ENCODE measurements at places on chromosomes 5 and 9. TPM values are rescaled to one million over a fixed set of nuclear protein-coding genes. Genes with fewer than 3 reads are reported as not detected.
A peak's percentile ranks its signal among the peaks of the same experiment; 100 is the strongest.

DNA sequence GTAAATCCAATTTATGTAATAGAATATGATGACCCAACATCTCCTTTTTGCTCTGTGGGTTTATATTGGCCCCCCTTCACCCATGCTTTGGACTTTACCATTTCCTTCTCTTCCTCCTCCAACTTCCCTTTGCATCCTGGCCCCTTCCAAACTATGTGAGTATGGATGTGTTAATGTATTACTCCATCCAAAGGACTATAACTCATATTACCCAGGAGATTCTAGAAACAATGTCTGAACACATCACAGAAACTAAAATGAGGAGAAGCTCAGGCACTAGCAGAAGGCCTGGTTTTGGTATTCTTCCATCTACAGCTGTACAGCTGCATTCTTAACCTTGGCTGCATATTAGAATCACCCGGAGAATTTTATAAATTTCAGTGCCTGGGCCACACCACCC, 110.7 kb downstream of the PDE4D start:
- no peaks in the 10 kb centered on the region for H3K36me3 ChIP-seq
- no peak for DNase-seq
- no peak overlapping the region for H3K4me3 ChIP-seq
- no peaks in the 10 kb centered on the region for H3K27me3 ChIP-seq
- H3K27ac ChIP-seq, result no peak overlapping the region

- no peaks in the 10 kb centered on the region for H3K27me3 ChIP-seq
- H3K36me3 ChIP-seq, result no peaks in the 10 kb centered on the region
- no peak overlapping the region for H3K4me3 ChIP-seq
Observed at GRCh38 chr5:98519571-98519970, 253.9 kb upstream of the RGMB start.

GRCh38 chr9:129455151-129455995, 165.5 kb downstream of the C9orf50 start:
- H3K36me3 ChIP-seq, result no peaks in the 10 kb centered on the region
- DNase-seq, result no peak
- H3K27me3 ChIP-seq, result no peaks in the 10 kb centered on the region
- H3K4me1 ChIP-seq, result peaks cover 48% of the 10 kb centered on the region
- H3K27ac ChIP-seq, result no peak overlapping the region
- no peak overlapping the region for H3K4me3 ChIP-seq

DNA sequence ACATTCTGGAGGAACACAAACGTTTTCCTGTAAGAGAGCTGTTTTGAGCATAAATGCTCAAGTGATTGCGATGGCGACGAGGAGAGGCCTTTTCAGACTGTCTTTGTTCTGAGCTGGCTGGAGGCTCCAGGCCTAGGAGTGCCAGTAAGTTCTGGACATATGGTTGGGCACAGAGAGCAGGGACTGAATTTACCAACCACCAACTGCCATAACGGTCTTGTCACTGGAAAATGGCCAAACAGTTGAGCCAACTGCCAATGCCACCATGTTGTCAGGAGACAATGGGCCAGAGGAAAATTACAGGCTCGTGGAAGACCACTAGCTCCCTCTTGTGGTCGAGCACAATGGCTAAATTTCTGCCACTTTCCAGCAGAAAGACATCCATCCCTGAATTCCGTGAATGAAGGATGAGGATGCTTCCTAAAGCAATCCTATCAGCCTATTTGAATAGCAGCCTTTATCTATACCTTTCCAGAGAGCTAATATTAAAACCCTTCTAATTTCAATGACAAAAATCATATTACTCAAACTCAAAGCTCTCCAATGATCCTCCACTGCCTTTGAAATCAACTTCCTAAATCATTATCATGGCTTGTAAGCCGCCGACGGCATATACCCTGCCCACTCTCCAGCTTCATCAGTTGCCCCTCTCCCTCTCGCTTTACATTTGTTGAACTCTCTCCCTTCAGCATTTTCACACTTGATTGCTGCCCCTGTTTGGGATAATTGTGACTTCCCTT, 66.9 kb upstream of the GLIS3 start:
- H3K4me1 ChIP-seq, result no peaks in the 10 kb centered on the region
- no peaks in the 10 kb centered on the region for H3K36me3 ChIP-seq
- peak; percentile 8 for DNase-seq
- no peaks in the 10 kb centered on the region for H3K27me3 ChIP-seq

GRCh38 chr5:140570488-140570887, 5.9 kb downstream of the SLC35A4 start:
- no peak overlapping the region for H3K4me3 ChIP-seq
- no peak overlapping the region for H3K27ac ChIP-seq
- peaks cover 46% of the 10 kb centered on the region for H3K4me1 ChIP-seq
- H3K36me3 ChIP-seq, result peaks cover 36% of the 10 kb centered on the region
- H3K27me3 ChIP-seq, result no peaks in the 10 kb centered on the region

DNA sequence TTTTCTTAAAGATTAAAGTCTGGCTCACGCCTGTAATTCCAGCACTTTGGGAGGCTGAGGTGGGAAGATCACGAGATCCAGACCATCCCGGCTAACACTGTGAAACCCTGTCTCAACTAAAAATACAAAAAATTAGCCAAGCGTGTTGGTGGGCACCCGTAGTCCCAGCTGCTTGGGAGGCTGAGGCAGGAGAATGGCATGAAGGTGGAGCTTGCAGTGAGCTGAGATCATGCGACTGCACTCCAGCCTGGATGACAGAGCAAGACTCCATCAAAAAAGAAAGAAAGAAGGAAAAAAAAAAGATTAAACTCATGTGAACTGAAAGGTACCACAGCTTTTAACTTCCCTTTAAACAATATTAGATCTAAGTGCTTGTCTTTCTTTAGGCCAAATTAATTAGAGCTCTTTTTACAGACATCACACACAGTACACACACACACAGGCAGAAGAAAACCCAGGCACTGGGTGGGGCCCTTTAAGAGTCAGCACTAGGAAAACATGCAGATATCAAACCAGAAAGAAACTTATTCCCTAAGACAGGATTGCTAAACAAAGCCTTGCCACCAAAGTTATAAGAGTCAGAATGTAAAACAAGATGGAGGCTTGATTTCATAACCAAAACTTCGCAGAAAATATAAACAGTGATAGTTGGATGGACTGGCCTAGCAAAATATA, 29.3 kb upstream of the UHRF2 start:
- DNase-seq, result no peak
- no peaks in the 10 kb centered on the region for H3K4me1 ChIP-seq
- H3K4me3 ChIP-seq, result no peak overlapping the region
- no peak overlapping the region for H3K27ac ChIP-seq
- no peaks in the 10 kb centered on the region for H3K27me3 ChIP-seq

DNA sequence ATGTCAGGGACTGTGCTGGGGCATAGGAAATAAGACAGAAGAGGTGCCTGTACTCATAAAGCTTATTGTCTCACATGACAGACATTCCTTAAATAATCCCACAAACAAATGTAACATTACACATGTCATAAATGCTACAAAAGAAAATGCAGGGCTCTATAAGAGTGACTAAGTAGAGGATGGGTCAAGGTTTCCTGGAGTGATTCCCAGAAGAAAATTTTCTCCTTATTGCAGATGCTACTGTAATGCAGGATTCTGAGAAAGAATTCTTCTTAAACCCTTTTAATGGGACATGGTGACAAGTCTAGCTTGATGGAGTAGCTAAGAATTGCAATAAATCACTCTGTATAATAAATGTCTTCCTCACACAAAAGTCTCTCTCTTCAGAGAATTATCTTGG, 55.7 kb downstream of the SH3TC2 start:
- no peaks in the 10 kb centered on the region for H3K36me3 ChIP-seq
- no peak for DNase-seq
- H3K4me1 ChIP-seq, result no peaks in the 10 kb centered on the region
- H3K4me3 ChIP-seq, result no peak overlapping the region

DNA sequence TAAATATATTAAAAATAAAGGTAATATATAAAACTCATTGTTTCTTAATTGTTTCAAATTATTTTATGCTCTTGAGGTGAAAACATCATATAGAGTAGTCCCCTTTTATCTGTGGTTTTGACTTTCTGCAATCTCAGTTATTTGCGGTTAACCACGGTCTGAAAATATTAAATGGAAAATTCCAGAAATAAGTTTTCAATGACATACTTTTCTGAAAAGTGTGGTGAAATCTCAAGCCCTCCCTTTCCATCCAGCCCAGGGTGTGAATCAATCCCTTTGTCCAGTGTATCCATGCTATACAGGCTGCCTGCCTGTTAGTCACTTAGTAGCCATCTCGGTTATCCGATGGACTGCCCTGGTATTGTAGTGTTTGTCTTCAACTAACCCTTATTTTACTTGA, 546.7 kb upstream of the DMAC1 start:
- H3K36me3 ChIP-seq, result no peaks in the 10 kb centered on the region
- H3K4me3 ChIP-seq, result no peak overlapping the region
- no peaks in the 10 kb centered on the region for H3K27me3 ChIP-seq
- DNase-seq, result no peak

Gene DPM2
- 41.7 TPM for total RNA-seq
